ENCODE measurements at places on chromosomes 5 and 9. TPM values are rescaled to one million over a fixed set of nuclear protein-coding genes. Genes with fewer than 3 reads are reported as not detected.

DNA sequence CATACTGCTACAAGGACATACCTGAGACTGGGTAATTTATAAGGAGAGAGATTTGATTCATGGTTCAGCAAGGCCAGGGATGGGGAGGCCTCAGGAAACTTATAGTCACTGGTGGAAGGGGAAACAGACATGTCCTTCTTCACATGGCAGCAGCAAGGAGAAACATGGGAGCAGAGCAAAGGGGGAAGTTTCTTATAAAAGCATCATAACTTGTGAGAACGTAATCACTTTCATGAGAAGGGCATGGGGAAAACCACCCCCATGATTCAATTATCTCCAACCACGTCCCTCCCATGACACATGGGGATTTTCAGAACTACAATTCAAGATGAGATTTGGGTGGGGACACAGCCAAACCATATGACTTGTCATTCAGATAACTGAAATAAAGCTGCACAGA, 100.9 kb downstream of the ST8SIA4 start:
- no peak for DNase-seq

DNA sequence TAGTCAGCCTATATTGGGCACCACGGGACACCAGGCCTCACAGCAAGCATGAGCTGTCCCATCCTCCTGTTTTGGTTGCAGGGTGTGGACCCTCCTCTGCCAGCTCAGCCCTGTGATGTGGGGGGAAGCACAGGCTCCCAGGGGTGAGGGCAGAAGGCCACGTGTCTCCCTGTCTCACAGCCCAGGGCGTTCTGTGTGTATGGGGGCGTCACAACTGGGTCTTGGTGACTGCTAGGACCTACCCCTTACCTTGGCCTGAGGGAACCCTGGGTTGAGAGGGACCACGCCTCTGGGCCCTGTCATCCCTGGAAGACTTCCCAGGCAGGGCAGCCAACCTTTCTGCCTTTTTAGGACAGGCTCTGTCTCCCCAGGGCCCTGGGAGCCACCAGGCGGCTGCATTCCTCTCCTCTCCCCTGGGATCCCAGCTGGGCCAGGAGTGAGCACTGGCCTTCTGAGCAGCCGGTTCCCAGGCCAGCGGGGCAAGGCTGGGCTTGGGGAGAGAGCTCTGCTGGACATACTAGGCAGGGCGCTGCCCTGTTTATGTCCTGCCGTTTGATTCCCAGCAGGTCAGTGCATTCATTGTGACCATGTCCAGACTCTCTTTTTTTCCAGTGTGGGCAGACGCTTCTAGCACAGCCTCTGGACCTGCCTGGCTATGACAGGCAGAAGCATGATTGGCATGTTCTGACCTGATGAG, 97.4 kb downstream of the DAB2IP start:
- peak; percentile 27 for DNase-seq

Gene PROB1
- 0.10 TPM for total RNA-seq

- peak; percentile 86 for DNase-seq
These were observed 36.8 kb downstream of the UGT3A2 start for GRCh38 chr5:36029914-36030313.

Gene SHISAL2B
- total RNA-seq, result not detected

Gene LRRC70
- total RNA-seq, result 0.12 TPM

Gene SCGB3A2
- not detected for total RNA-seq

Gene WNT8A
- total RNA-seq, result not detected

Gene FUT7
- total RNA-seq, result not detected

Gene MELK
- 121 TPM for total RNA-seq

GRCh38 chr5:132392978-132393825, 23.7 kb downstream of the SLC22A5 start:
- no peak for DNase-seq

DNA sequence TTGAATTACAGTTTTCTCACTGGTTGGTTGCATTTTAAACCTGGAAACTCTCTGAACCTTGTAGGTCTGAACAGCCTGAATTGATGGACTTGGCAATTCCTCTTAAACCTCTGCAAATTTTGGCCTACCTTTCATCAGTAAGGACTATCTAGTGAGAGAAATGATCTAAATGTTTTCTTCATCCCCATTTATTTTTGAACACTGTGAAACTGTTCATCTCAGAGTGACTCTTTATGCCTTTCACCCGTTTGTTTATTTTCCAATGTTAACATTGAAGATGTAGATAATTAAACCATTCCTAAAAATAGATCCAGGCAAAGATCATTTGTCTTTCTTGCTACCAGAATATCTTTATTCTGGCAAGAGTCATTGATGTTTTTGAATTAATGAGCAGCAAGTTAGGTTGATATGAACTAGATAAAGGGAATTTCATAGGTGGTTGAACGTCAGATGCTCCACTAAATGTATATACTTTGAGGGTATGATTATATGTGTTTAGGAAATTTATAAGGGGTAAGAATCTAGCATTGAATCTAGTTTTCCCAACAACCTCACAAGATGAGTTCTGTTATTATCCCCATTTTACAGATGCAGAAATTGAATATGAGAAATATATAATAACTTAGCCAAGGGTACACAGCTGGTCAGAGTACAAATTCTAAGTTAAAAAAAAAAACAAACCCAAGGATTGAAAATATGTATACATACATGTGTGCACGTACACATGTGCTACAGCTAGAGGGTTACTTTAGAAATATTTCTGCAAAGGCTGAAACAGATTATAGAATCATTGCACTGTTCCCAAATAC, 3.4 kb downstream of the CPEB4 start:
- no peak for DNase-seq

- DNase-seq, result no peak
These were observed 1272.0 kb upstream of the ACO1 start for GRCh38 chr9:31112491-31112890.

DNA sequence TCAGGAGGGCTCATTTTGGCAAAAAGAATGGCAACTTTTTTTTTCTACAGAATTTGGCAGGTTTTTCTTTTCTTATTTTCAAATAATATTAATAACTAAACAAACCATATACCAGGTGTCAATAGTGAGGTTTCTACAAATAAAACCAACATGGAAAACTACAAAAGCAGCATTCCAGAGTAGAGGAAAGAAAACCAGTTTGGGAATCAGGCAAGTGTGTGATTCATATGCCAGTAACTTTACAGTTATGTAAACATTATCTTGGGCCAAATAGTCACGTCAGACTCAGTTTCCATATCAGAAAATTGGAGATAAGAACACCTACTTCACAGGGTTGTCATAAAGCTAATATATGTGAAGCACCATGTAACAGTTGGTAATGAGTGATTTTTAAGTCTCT, 51.7 kb downstream of the FBXW11 start:
- no peak for DNase-seq

DNA sequence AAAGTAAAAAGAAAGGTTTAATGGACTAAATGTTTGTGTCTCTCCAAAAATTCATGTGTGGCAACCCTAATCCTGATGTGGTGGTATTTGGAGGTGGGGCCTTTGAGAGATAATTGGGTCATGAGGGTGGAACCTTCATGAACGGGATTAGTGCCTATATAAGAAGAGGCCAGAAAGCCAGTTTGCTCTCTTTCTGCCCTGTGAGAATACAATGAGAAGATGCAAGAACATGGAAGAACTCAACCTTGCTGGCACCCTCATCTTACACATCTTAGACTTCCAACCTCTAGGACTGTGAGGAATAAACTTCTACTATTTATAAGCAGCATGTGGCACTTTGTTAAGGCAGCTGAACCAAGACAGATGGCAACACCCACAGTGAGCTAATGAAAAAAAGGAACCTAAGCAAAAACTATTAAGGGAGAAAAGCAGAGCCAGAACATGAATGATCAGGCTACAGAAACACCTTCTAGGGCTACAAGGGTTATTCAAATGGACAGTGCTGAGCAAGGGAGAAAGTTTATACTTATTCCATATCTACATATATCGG, 159.5 kb downstream of the PLK2 start:
- no peak for DNase-seq

DNA sequence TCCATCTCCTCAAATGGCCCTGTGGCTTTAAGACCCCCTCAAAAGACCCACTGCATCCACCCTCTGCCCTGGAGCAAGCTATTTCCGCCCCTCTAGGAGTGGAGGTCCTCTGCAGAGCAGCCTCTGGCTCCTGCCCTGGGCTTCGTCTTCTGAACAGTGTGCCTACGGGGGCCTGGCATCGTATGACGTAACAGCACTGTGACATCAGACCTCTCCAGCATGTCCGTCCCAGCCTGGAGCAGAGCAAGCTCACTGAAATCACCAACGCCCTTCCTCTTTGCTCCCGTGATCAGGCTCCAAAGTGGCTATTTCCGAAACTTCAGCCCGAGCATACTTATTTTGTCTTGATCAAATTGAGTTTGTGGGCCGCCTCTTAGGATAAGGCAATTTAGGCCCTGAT, 69.1 kb upstream of the PTCH1 start:
- DNase-seq, result no peak

DNA sequence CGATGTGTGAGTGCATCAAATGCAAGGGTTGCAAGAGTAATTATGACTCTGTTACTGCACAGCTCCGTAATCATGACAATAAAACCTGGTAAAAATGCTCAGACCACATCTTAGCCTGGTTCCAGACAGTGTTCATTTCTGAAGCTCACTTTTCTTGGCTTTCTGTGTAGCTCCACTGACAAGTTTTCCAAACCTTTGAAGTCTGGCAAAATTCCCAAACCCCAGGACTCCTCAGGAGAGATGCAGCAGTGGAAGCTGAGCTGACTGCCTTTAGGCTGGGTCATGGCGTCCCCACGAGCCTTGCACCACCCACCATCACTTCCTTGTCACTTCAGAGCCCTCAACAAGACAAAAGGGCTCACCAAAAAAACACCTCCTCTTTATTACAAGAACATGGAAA, 131.6 kb upstream of the TAS2R1 start:
- peak; percentile 22 for DNase-seq

GRCh38 chr5:125396462-125396861, 650.0 kb upstream of the ZNF608 start:
- no peak for DNase-seq

Gene WDR38
- 0.12 TPM for total RNA-seq

GRCh38 chr5:56681346-56681745, 134.0 kb upstream of the MAP3K1 start:
- peak; percentile 26 for DNase-seq

GRCh38 chr9:36187414-36187813, 3.3 kb upstream of the CLTA start:
- DNase-seq, result peak; percentile 64

GRCh38 chr5:137357436-137357835, 141.7 kb downstream of the SPOCK1 start:
- DNase-seq, result no peak

- DNase-seq, result no peak
These were observed 83.2 kb upstream of the TBCA start for GRCh38 chr5:77859306-77859705.

Gene CDX1
- 0.24 TPM for total RNA-seq

- DNase-seq, result no peak
These were observed 31.1 kb downstream of the SSBP2 start for GRCh38 chr5:81719743-81720345.

Gene N4BP3
- 0.12 TPM for total RNA-seq

- peak; percentile 29 for DNase-seq
These were observed 90.5 kb downstream of the MARCHF3 start for GRCh38 chr5:126939887-126940286.
